ENCODE measurements at places on chromosomes 5 and 9. TPM values are rescaled to one million over a fixed set of nuclear protein-coding genes. Genes with fewer than 3 reads are reported as not detected.

Gene INSL6
- not detected for total RNA-seq

- H3K4me1 ChIP-seq, result peaks cover 2% of the 10 kb centered on the region
- no peaks in the 10 kb centered on the region for H3K27me3 ChIP-seq
- H3K27ac ChIP-seq, result no peak overlapping the region
- H3K36me3 ChIP-seq, result no peaks in the 10 kb centered on the region
Measured at GRCh38 chr5:4942831-4943178, 197.3 kb upstream of the ADAMTS16 start.

GRCh38 chr9:122195875-122196274 lies 32.9 kb downstream of the LHX6 start:
- no peaks in the 10 kb centered on the region for H3K36me3 ChIP-seq
- H3K27me3 ChIP-seq, result peaks cover 3% of the 10 kb centered on the region
- DNase-seq, result no peak
- peaks cover 4% of the 10 kb centered on the region for H3K4me1 ChIP-seq

- H3K36me3 ChIP-seq, result no peaks in the 10 kb centered on the region
- H3K4me3 ChIP-seq, result no peak overlapping the region
- H3K27ac ChIP-seq, result no peak overlapping the region
- no peaks in the 10 kb centered on the region for H3K27me3 ChIP-seq
- H3K4me1 ChIP-seq, result peaks cover 2% of the 10 kb centered on the region
Measured at GRCh38 chr5:39711821-39712220, 287.0 kb upstream of the DAB2 start.

GRCh38 chr9:99001892-99002291 lies 58.2 kb downstream of the COL15A1 start:
- no peak overlapping the region for H3K27ac ChIP-seq
- peaks cover 8% of the 10 kb centered on the region for H3K27me3 ChIP-seq
- peaks cover 29% of the 10 kb centered on the region for H3K36me3 ChIP-seq
- no peak overlapping the region for H3K4me3 ChIP-seq
- peaks cover 24% of the 10 kb centered on the region for H3K4me1 ChIP-seq

GRCh38 chr5:173010547-173011464 lies 27.2 kb downstream of the ATP6V0E1 start:
- peak; percentile 39 for DNase-seq
- H3K4me3 ChIP-seq, result no peak overlapping the region

Gene CER1
- total RNA-seq, result 5.2 TPM

GRCh38 chr9:18060269-18060934 lies 413.6 kb upstream of the ADAMTSL1 start:
- DNase-seq, result no peak
- no peaks in the 10 kb centered on the region for H3K36me3 ChIP-seq
- no peaks in the 10 kb centered on the region for H3K4me1 ChIP-seq
- H3K27ac ChIP-seq, result no peak overlapping the region
- no peak overlapping the region for H3K4me3 ChIP-seq

Gene NDST1
- total RNA-seq, result 178 TPM

Gene SIT1
- total RNA-seq, result not detected

Gene GNA14
- total RNA-seq, result 10.6 TPM

GRCh38 chr5:179345433-179346321 lies at the start of gene ADAMTS2:
ADAMTS2 (minus strand) TSS chr5:179345461; CDS start chr5:179345328, 133 bp downstream.
- H3K4me3 ChIP-seq, result peak within 1 kb of the TSS; percentile 79
- H3K36me3 ChIP-seq, result peaks cover 17% of the 10 kb centered on the region
- peaks cover 37% of the 10 kb centered on the region for H3K27me3 ChIP-seq

- no peak for DNase-seq
- H3K4me1 ChIP-seq, result peaks cover 18% of the 10 kb centered on the region
- no peak overlapping the region for H3K4me3 ChIP-seq
- H3K27ac ChIP-seq, result no peak overlapping the region
- H3K27me3 ChIP-seq, result peaks cover 3% of the 10 kb centered on the region
Measured at GRCh38 chr5:74040811-74041491, 415.0 kb downstream of the ARHGEF28 start.

DNA sequence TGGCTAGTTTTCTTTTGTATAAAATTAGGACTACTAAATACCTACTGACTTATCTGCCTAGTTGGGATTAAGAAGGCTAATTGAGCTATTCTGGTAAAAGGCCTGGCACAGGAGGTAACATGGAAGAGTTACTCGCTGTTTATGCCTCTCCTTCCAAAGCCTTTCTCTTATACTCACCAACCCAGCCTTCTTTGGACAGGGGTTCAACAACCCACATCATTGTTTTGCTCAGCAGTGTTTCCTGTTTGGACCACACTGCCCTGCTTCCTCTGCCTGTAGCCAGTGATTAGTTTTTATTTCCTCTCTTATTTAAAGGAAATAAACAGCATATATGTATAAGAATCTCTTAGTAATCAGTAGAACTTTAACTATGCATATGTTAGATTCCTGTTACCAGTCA lies 85.1 kb upstream of the TLX3 start:
- no peaks in the 10 kb centered on the region for H3K36me3 ChIP-seq
- H3K4me1 ChIP-seq, result peaks cover 22% of the 10 kb centered on the region
- DNase-seq, result no peak
- peak overlapping the region; percentile 81 for H3K27ac ChIP-seq
- no peaks in the 10 kb centered on the region for H3K27me3 ChIP-seq

DNA sequence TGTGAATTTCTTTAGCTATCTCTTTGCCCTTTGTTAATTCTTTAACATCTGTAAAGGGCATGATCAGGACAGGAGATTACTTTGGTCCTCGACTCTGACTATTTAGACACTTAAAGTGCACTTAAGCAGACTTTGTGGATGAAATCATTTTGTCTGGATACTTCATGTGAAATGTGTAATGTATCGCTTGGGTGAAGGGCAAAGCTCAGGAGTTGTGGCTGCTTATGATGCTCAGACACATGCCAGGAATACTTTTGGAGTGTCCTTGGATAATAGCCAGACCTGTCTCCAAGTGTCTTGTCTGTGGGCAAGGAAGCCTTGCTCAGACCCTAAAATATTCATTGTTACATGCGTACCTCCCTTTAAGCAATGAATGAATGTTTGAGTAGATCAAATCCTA lies 87.8 kb downstream of the RAI14 start:
- no peak overlapping the region for H3K4me3 ChIP-seq
- H3K27ac ChIP-seq, result no peak overlapping the region

Gene FREM1
- 2.9 TPM for total RNA-seq

DNA sequence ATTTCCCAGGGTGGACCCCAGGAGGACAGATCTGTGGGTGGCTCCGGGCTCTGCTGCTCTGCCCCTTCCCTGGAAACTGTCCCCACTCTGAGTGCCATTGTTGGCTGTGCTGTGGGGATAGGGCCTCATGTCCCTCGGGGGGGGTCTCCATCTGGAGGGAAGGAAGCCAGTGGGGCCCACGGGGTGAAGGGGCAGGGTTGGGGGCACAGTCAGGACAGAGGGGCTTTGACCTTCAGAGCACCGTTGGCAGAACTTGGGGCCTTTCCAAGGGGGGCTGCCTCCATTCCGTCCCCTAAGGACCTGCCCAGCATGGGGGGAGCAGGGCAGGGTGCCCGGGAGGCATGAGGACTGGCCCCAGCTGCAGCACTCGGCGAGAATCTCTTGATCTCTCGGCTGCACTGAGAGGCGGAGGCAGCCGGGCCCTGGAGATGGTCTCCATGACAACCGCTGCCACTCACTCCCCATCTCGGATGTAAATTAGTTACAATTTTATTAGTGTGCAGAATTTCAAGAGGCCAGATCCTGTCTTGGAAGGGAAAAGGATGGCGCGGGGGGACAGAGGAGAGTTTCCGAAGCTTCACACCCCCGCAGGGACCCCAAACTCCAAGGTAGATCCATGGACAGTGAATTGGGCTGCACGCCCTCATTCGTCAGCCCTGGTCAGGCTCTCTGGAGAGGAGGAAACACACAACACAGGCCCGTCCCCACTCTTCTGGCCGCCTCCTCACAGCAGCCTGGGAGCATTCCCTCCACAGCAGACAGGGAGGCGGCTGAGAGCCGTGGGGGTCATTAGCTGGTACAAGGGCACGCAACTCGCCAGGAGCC lies 216.2 kb upstream of the IER5L start:
- H3K4me1 ChIP-seq, result peaks cover 4% of the 10 kb centered on the region
- DNase-seq, result no peak
- no peaks in the 10 kb centered on the region for H3K36me3 ChIP-seq
- no peak overlapping the region for H3K27ac ChIP-seq
- no peak overlapping the region for H3K4me3 ChIP-seq
- peaks cover 10% of the 10 kb centered on the region for H3K27me3 ChIP-seq

Gene CCL27
- not detected for total RNA-seq

DNA sequence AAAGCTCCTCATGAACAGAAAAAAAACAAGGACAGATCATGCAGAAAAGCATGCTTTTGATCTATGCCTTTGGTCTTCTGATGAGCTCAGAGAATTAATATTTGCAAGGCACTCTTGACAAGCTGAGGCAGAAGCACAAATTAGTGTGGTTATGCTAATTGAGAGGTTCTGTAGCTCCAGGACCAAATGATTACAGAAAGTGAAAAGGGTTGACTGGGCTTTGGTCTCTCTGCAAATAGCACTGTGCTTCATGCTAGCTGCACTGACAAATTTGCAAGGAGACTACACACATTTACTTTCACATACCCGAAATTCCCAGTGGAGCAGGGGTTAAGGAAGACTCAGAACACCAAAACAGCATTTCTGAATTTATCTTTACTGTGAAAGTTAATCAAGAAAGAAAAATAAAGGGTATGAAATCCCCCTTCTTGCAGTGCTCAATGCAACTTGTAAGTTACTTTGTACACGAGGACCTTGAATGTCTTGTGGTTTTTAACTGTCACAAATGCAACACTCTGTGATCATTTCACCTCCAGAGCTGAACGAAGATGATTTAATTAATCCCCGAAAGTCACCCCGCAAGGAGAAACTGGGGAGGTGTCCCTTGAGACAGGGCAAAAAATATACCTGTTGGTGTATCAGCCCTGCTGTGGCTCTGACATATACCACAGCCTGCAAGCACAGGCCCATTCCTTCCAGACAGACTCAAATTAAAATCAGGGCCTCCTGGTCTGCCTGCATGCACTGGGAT lies 11.9 kb downstream of the RAPGEF1 start:
- peaks cover 3% of the 10 kb centered on the region for H3K36me3 ChIP-seq
- H3K4me3 ChIP-seq, result no peak overlapping the region
- peaks cover 65% of the 10 kb centered on the region for H3K4me1 ChIP-seq
- peaks cover 4% of the 10 kb centered on the region for H3K27me3 ChIP-seq
- no peak for DNase-seq

Gene GPR151
- total RNA-seq, result not detected

All from endothelial cell (in vitro differentiated cells).